ENCODE measurements at places on chromosomes 3 and 15. TPM values are rescaled to one million over a fixed set of nuclear protein-coding genes. Genes with fewer than 3 reads are reported as not detected.

DNA sequence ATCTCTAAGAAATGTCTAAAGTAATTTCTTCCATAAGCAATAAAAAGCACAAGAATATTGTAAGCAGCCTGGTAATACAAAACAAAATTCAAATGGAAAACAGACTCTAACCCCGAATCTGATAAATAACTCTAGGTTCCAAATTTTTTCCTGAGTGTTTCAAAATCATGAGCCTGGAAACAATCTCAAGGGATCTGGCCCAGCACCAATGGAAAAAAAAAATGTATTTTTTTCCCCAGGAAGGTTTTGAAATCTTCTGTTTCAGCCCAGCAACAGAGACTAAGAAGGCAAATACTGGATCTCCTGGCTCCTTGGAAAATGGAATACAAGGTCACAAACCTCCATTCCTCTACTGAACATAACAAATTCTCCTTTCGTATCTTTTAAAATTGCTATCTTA lies 13.0 kb downstream of the TBC1D2B start:
- no peak for DNase-seq

DNA sequence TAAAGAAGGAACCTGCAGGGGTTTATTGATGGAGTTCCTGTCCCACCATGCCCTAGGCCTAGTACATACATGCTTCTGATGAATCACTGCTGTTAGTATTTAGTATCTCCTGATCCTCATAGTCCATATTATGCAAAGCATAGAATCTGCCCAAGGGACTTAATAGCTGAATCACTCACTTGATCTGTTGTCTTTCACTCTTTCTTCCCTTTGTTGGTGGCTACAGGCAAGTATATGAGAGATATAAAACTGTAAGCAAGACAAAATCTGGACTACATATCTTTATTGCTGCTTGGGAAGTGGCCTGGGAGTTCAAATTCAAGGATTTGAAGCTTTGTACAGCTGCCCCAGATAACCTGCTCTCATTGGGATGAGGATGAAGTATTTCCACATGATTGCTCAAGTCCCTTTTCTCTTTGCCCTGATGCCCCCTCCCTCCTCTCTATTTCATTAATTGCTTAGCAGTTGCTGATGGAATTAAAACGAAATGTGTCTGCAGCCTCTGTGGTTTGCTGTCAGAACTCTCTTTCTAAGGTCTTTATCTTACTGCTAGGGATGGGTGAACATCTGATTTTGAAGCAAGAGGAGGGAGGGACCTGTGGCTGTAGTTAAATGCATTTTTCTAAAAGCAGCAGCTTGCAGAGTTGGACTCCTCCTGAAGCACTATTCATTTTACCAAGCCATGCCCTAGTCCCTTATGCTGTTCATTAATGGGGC lies 114.1 kb downstream of the ZNF609 start:
- DNase-seq: no peak

DNA sequence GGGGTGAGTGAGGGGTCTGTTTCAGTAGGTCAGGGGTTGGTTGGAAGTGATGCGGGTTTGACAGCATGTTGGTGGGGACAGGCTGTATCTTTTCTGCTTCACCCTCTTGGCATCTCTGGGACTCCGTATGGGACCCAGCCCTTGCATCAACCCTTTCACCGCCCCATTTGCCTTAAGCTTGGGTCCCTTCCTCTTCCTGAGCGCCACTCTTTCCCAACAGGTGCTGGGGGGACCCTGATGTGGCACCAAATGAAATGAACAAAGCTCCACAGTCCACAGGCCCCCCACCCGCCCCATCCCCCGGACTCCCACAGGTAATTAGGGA lies 1.1 kb downstream of the EIF4G1 start:
- no peak for DNase-seq

GRCh38 chr15:56759450-56759845 lies 26.1 kb upstream of the ZNF280D start:
- DNase-seq: no peak

DNA sequence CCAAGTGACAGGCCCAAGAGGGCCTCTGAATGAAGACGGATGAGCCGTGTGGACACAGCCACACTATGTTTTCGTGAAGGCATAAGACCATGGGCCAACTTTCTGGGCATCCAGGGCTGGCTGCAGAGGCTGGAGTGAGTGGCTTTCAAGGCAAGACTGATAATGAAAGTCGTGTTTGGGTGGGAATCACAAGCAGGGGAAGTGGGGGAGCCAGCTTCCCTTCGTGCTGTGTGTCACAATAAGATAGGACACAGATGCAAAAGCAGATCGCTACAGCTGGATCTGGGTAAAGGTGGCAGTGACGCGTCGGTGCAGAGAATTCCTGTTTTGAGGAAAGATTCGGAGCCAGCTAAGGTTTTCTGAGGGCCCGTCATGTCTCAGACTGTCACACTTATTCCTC lies 309.8 kb upstream of the CTDSPL start:
- DNase-seq: no peak

- no peak for DNase-seq
These were observed 479.9 kb downstream of the MAGI1 start for GRCh38 chr3:65558826-65559225.

Gene TMEM266
- total RNA-seq: 0.12 TPM

- DNase-seq: no peak
These were observed 100.2 kb upstream of the PTX3 start for GRCh38 chr3:157336252-157337009.

Gene NOX5
- total RNA-seq: not detected

Gene LIPH
- not detected for total RNA-seq

DNA sequence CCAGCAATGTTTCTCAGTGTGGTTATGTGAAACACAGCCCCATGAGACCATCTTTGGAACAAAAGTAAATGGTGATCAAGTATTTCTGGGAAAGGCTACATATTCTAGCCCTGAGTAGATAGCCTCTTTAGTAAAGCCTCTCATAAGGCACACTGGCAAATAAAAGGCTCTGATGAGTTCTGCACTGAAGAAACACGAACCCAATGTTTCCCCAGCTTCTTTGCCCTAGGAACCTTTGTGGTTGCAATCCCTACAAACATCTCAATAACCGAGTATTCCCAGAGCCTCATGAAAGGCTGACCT lies 41.8 kb downstream of the RAB6B start:
- DNase-seq: no peak

Gene CPLX3
- 0.19 TPM for total RNA-seq

Gene ETFA
- 168 TPM for total RNA-seq

- DNase-seq: no peak
These were observed 9.7 kb downstream of the CCK start for GRCh38 chr3:42256135-42256819.

GRCh38 chr15:57665194-57665593 lies 41.3 kb upstream of the POLR2M start:
- no peak for DNase-seq

- peak; percentile 31 for DNase-seq
These were observed 90.2 kb downstream of the CERS3 start for GRCh38 chr15:100438570-100438969.

Gene CA12
- total RNA-seq: not detected

Gene GRIP2
- not detected for total RNA-seq

Gene ZNF80
- 1.3 TPM for total RNA-seq

DNA sequence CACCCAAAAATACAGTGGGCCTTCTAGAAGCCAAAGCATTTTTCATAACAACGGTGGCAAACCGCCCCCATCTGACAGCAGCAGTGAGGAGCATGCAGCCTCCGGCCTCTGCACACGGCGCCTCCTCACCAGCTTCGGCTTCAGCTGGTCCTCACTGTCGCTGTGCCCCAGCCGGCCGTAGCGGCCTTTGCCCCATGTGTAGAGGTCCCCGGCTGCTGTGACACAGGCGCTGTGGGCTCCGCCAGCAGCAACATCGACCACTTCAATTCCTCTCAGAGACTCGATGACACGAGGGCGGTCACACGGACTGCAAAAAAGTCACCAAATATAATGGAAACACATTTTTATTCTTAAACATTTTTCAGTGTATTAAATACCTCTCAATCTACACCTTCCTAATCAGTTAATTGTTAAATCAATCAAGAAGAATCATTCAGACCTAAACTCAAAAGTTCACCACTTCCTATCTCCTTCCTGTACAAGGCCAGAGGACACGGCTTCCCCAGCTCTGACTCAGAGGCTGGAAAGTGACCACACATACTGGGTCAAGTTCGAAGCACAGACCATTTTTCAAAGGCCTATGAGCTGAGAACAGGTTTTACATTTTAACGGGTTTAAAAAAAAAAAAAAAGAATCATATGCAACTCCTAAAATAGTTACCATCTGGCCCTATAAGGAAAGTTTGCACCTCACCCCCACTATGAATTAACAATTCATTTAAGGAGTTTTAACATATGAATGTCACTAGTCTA lies 33.6 kb upstream of the OCA2 start:
- DNase-seq: no peak
